ENCODE measurements at places on chromosomes 5 and 9. TPM values are rescaled to one million over a fixed set of nuclear protein-coding genes. Genes with fewer than 3 reads are reported as not detected.

Gene ALDOB
- 0.13 TPM for total RNA-seq

Gene HAVCR1
- not detected for total RNA-seq

Gene KCNV2
- not detected for total RNA-seq

Gene FSTL4
- total RNA-seq, result 0.25 TPM

Gene SEC61B
- total RNA-seq, result 87.7 TPM

Gene IL13
- total RNA-seq, result not detected

Gene KLF9
- total RNA-seq, result 16.7 TPM

Gene GMCL2
- total RNA-seq, result not detected

Gene DND1
- total RNA-seq, result 0.13 TPM

Gene MEF2C
- 118 TPM for total RNA-seq
